Cardiac fibroblast (primary cell): ENCODE measurements at places on chromosomes 3 and 15.

DNA sequence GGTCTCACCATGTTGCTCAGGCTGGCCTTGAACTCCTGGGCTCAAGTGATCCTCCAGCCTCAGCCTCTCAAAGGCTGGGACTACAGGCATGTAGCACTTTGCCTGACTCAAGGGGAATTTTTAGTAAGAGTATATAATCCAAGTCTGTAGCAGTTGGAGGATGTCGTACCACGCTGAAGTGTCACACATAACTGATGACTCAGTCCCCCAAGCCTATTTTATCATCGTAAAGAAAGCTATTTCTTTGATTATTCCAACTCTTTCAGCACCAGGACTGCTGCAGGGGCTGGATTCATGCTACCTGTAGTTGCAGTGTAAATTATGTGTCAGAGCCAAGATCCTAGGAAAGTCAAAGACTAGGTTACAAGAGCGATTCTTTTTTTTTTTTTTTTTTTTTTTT, 1.4 kb upstream of the PRKCI start:
- no peak for DNase-seq

DNA sequence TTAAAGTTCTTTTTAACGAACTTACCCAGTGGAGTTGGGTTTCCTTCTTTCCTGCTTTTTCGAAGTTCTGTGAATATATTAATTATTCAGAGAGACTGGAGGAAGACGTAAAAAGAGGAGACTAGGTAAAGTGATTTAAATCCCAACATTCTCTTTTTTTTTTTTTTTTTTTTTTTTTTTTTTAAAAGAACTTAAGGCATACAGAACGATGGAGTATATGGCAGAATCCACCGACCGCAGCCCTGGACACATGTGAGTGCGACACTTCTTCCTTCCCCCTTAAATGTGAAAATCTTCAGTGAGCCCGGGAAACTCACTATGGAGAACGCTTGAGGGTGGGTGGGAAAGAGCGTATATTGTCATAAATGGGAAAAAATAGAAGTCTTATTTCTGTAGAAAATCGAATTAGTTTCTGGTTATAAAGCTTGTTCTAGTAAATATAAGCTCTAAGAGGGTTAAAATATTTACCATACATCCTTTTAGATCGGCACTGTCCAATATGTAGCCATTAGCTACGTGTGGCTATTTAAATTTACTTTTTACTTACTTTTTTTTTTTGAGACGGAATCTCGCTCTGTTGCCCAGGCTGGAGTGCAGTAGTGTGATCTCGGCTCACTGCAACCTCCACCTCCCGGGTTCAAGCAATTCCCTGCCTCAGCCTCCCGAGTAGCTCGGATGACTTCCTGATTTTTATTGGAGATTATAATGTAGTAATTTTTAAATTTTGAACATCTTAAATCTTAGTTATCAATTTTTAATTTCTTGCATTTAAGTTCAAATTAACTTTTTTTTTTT, 892 bp downstream of the NMD3 start:
- DNase-seq = peak; percentile 46

- DNase-seq = no peak
Observed at GRCh38 chr3:25281732-25282126, 146.3 kb upstream of the RARB start.

- DNase-seq = peak; percentile 26
Observed at GRCh38 chr3:100335434-100335833, 877 bp downstream of the NIT2 start.

- peak; percentile 65 for DNase-seq
Observed at GRCh38 chr15:48244921-48245320, 38.8 kb downstream of the SLC12A1 start.
